ENCODE measurements at places on chromosomes 1 and 21. TPM values are rescaled to one million over a fixed set of nuclear protein-coding genes. Genes with fewer than 3 reads are reported as not detected.

Gene MLLT11
- total RNA-seq, result 5.0 TPM

DNA sequence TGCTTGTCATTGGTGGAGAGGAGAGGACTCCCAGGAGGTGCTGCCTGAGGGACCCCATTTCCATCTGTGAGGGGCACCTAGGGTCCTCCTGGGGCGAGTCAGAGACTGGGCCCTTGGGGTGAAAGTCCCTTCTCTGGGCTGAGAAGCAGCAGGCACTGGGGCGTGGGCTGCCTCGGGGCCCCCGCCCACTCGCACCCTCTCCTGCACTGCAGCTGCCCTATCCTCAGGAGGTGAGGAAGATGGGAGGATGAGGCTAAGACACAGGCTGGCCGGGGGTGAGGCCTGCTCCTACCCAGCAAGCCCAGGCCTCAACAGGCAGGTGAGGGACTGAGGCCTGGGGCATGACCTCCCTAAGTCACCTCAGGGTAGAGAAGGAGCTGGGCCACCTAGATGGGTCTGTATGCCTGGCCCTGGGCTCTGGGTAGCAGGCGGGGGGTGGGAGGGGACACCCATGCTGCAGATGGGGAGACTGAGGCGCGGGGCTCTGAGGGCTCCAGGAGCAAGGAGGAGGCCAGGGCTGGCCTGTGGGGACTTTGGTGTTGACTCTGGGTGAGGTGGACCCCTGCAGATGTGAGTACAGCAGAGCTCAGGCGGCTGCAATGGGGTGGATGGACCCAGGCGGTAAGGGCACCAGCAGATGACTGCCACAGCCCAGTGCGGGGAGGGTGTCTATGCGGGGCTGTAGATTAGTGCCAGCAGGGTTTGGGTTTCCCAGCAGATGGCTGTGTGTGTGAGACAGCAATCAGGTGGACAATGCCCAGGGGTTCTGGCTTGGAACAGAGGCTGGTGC, 10.4 kb upstream of the ZNF669 start:
- DNase-seq, result no peak

- DNase-seq, result no peak
These were observed 4.7 kb downstream of the UBR4 start for GRCh38 chr1:19205403-19205802.

- no peak for DNase-seq
These were observed 86.6 kb downstream of the NRDC start for GRCh38 chr1:51791888-51792287.

DNA sequence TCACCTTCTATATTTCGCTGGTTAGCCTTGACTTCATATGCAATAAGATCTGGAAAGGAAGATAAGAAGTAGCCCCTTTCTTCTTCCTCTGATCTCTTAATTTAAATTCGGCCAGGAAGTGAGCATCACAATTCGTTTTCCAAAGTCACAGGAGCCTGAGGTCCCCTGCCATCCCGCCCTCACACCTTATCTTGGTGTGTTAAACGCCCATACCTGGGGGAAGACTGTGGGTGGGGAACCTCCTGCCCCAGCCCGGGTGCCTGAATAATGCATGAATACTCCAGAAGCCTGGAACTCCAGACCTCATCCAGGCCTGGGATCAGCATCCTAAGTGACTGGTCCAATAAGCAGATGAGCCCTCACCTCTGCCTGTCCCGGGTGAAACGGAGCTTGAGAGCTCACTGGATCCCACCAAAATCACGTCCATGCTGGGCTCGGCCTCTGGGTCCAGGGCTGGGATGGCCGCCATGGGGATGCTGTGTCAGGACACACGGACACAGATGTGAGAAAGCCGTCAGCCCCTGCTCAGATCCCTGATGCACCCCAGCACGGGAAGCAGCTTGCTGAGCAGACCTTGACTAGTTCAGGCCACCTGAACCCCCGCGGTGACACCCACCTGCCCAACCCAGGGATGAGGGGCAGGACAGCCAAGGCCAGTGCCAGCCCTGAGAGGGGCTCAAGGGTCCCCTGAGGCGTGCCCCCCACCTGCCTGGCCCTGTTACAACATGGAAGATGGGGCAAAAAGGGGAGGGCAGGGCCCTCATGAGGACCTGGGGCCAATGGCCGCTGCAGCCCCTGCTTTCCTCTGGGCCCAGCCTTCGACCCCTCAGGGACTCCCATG, 686 bp downstream of the DNMT3L start:
- no peak for DNase-seq

DNA sequence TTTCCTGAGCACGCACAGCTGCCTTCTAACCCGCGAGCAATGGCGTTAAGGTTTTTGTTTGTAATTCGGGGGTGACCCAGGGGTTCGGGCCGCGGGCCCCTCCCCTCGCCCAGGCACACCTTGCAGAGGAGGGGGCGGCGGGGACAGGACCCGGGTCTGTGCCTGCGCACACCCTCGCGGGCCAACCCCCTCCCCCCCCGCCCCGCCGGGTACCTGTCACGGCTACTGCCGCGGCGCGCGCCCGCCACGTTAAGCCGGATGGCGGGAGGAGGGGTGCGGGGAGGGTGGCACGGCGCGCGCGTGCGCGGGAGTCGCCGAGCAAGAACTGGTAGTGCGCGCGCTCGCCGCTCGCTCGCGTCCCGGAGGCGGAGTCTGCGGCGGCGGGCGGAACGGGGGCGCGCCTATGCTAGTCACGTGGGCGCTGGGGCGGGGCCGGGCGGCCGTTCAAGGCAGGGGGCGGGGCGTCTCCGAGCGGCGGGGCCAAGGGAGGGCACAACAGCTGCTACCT, at the start of gene TPTE:
TPTE (plus strand) TSS at position 493 of the 508 bp plus-strand sequence. CDS start 17,141 bp downstream, outside the sequence.
- no peak for DNase-seq

DNA sequence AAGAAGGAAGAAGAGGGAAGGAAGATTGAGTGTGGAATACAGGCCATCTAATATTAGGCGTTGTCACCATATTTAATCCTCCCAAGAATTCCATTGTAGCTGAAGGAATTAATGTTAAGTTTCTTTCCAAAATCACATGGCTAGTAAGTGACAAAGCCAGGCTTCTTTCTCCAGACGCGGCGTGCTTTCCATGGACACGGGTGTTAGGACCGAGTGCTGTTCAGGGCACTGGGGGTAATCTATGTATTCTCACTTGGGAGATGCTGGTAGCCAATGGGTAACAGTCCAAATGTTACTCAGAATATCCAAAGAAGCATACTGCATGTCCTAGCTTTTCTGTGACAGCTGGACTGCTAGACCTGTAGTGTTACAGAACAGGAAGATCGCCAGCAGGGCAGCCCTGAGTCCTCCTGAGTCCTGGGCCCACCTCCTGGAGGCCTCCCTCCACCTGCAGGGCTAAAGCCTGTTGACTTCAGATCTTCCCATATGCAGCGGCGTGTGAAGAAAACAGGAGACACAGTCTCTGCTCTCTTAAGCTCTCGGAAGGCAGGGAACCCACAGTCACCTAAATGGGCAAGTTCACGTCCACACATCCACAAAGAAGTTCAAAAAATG, 5.3 kb downstream of the IGSF9 start:
- DNase-seq, result no peak

DNA sequence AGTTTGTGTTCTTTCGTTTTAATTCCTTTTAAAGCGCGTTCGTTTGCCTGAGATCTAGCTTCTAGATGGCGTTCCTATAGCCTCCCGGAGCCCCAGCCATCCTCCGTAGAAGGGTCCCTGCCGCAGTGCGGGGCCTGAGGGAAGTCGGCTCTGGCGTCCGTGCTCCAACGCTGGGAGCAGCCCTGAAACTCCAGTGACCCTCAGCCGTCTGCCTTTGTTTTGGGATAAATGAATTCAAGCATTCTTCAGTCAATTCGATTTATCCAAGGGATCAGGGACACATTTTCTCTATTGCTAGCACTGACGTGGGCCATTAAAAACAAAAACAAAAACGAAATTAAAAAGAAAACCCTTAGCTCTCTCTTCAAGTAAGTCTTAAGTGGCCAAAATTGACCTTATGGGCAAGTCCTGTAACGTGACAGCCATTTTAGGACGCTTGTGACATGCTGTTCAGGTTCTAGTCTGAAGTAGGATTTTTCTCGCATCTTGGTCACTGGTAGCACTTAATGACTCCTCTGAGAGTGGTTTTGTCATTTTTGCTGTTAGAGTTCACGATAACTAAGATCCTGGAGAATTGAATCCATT, 742 bp upstream of the HSPA13 start:
- DNase-seq, result no peak

DNA sequence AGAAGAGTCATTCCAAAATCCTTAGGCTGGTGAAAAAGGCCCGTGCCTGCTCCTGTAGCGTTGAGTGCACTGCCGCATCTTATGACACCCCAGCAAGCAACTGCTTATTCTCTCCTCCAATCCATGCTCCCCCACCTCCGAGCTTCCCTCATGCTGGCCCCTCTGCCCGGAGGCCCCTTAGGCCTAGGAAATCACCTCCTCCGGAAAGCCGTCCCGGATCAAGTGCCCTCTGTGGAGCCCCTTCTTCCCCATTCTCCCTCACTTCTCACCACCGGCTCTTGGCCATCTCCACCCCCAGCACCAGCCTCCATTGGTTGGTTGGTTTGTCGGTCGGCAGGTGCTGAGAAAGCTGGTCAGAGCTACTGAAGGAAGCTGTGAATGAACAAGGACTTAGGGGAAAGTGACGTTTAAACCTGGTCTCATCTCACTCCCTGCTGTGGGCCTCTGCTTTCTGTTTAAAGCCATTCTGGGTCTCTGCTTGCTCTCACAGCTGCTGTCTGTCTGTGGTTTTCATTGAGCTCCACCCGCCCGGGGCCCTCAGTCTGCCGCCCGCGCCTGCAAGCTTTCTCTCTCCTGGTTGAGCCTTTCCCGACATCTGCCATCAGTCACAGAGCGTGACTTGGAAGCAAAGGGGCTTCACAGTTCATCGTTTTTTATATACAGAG, 122.2 kb downstream of the KCNN3 start:
- DNase-seq, result no peak

GRCh38 chr1:54401799-54402198, 4.4 kb downstream of the SSBP3 start:
- DNase-seq, result no peak

Measured in Panc1 (cell line).